ENCODE measurements at places on chromosomes 12 and 14.

- DNase-seq: no peak
These were observed 273.1 kb upstream of the NOVA1 start for GRCh38 chr14:26870722-26871617.

- no peak for DNase-seq
These were observed 8.5 kb upstream of the HSP90AA1 start for GRCh38 chr14:102095231-102095870.

DNA sequence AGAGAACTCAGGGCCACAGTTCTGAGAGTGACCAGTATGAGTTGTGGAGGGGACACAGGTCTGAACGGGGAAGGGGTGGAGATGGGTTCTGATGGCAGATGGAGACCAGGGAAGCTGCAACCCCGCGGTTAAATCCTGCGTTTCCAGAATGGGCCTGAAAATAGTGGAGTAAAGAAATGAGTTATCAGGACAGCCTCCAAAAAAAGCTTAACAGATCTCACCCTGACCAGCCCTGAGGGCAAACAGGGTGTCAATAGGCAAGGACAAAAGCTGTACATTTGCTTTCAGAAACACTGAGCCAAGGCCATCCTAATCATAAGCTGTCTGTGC is 555 bp upstream of the RTN1 start:
- no peak for DNase-seq

GRCh38 chr12:59650588-59651228 is 54.9 kb downstream of the SLC16A7 start:
- DNase-seq: no peak

- DNase-seq: no peak
These were observed 685.9 kb upstream of the USP15 start for GRCh38 chr12:61574339-61574738.

DNA sequence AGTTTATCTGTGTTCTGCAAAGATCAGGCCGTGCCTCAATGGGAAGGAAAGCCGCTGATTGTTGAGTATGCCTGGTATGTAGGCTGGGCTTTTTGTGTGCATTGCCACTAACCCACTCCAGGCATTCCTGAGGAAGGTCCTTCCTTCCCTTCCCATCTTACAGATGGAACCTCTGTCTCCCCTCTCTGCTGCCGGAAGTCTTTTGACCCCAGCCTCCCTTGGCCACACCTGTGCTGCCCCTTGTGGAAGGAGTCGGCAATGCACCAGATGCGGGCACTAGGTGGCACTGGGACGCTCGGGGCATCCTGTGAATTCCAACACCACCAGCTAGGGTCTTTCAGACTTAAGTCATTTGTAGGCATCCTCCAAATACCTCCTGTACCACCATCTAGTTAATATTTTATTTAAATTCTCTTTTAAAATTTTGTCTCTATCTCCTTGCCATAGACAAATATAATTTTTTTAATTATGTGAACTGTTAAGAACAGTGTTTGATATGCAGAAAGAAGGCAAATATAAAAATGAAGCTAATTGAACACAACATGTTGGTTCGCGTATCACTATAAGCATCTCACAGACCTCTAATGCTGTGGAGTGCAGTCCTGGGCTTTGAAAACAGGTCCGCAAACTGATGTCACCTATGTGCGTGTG is 99.6 kb downstream of the RIN3 start:
- DNase-seq: peak; percentile 53

- DNase-seq: no peak
These were observed 3.9 kb downstream of the FLRT2 start for GRCh38 chr14:85533861-85534291.

DNA sequence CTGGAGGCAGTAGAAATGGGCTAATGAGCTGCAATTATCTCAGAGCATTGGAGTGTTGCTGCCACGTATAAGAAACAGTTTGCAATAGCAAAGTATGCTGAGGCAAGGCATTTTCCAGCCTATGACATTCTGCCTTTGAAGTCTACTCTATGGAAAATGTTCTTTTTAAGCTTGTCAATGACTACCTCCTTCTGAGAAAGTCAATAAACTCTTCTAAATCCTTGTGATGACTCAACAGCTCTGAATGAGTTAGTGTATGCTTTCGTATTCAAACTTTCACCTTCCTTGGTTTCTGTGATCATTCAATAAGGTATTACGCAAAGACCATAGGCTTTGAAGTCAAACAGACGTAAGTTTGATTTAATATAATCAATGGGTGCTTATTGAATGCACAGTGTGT is 111.2 kb downstream of the CAPZA3 start:
- DNase-seq: no peak

DNA sequence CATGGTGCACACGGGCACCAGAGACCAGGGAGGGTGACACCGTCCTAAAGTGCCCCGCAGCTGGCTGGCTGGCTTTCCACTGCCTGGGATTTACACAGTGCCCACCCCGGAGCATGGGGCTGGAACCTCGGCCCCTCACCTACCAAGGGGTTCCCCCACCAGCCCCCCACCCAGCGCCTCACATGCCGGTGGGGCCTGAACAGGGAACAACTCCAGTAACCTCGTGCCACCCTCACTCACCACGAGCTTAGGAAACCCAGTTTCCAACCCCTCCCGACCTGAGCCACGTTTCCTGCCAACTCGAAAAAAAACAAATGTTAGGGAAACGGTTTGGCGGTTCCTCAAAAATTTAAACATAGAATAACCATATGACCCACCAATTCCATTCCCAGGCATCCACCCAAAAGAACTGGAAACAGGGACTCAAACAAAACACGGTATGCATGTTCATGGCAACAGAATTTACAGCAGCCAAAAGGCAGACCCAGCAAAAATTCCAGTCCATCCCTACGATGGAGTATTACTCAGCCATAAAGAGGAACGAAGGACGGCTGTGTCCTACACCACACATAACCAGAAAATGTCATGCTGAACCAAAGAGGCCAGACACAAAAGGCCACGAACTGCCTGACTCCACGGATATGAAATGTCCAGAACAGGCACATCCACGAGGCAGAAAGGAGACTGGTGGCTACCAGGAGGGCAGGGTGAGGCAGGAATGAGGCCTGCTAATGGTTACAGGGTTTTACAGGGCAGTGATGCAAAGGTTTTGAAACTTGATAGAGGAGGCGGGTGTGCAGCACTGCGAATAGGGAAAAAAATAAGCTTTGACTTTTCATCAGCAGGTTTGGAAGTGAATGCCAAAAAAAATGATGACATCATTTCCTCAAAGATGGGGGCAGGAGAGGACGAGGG is 68.9 kb downstream of the NCOR2 start:
- DNase-seq: no peak

DNA sequence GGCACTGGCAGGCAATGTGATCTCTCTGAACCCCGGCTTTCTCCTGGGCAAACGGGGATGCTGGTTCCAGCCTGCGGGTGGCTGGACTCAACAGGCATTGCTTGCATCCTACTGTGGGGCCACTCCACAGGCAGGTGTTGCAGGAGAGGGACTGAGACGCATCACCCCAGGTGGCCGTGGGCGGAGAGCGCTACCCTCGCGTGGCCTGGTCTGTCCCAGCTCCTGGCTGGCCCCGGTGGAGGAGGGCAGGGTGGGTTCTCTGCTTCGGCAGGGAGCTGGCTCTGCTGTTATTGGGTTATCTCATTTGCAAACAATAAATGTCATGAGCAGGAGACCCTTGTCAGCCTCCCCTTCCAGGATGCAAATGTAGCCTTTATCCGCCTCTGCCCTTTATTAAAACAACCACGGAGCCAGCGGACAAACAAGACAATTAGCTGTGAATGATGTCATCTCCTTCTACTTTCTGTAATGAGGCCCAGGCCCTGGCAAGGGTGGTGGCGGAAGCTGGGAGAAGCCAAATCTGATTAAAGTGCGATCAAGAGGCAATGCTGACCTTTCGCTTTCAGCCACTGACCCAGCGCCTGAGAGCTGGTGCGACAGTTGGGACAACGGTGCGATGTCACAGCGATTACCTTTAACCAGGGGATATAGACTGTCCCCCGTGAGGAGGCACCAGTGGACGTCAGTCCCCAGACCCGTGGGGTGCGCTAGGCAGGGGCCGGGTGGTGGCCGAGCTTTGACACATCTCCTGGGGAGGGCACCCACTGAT is 161.8 kb downstream of the KIF26A start:
- no peak for DNase-seq

DNA sequence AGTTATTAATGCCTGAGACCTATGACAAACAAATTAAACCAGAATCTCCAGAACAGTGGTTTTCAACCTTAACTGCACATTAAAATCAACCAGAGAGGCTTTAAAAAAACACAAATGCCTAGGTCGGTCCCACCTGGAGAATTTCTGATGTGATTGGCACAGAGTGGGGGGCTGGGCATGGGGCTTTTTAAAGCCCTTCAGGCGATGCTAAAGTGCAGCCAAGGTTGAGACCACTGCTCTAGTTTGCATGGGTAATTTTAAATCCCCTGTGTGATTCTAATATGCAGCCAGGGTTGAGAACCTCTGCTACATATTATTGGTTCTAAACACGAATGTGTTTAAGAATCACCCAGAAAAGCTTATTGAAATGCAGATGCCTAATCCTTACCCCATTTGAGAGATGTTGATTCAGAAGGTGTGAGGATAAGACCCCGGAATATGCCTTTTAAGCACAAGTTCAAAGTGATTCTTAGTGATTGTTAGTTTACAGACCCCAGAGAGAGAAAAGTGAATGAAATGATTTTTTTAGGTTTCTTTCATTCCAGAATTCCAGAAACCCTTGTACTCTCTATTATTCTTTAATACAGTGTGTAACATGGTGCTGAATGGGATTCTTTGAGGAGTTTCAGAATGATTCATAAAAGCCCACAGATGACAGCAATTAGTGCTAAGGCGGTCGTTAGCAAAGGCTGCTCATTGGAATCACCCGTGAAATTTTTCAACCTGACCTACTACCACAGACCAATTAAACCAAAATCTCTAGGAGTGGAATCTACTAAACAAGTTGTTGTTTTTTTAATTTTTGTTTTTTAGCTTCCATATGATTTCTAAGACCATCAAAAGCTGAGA is 44.9 kb downstream of the LIN7A start:
- no peak for DNase-seq

All from effector CD4-positive, alpha-beta T cell (primary cell).